ENCODE measurements at places on chromosomes 7 and 10. TPM values are rescaled to one million over a fixed set of nuclear protein-coding genes. Genes with fewer than 3 reads are reported as not detected.

The LIPF gene
- total RNA-seq, result not detected

GRCh38 chr10:29646238-29646902, 11.6 kb upstream of the SVIL start:
- no peak for DNase-seq

The PAPOLB gene
- not detected for total RNA-seq

The PGAM1 gene
- total RNA-seq, result 298 TPM

The IFRD1 gene
- 38.7 TPM for total RNA-seq

- DNase-seq, result no peak
Measured at GRCh38 chr10:110803239-110803749, 68.4 kb upstream of the PDCD4 start.

GRCh38 chr7:26951407-26951950, 87.1 kb upstream of the SKAP2 start:
- no peak for DNase-seq

DNA sequence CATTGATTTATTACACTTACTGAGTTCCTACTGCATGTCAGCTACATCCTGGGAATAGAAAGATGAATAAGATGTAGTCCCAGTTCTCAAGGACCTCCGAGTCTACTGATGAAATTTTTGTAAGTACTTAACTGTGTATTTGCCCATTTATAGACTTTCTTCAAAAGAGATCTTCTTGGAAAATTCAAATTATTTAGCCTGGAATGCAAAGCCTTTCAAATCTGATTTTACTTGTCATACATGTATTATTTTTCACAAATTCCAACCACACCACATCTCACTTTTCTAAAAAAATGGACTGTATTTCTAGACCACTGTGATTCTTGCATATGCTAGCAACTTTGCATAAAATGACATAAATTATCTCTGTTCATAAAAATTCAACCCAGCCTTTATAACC, 581.3 kb downstream of the ATRNL1 start:
- DNase-seq, result no peak

GRCh38 chr10:129472696-129473555, 5.9 kb downstream of the MGMT start:
- no peak for DNase-seq

- DNase-seq, result peak; percentile 41
Measured at GRCh38 chr7:26101361-26102151, 50.4 kb upstream of the NFE2L3 start.

The SLC26A3 gene
- total RNA-seq, result not detected

GRCh38 chr10:78381107-78381506, 347.4 kb downstream of the RPS24 start:
- no peak for DNase-seq

- no peak for DNase-seq
Measured at GRCh38 chr10:47206449-47207280, 93.3 kb upstream of the GDF10 start.

DNA sequence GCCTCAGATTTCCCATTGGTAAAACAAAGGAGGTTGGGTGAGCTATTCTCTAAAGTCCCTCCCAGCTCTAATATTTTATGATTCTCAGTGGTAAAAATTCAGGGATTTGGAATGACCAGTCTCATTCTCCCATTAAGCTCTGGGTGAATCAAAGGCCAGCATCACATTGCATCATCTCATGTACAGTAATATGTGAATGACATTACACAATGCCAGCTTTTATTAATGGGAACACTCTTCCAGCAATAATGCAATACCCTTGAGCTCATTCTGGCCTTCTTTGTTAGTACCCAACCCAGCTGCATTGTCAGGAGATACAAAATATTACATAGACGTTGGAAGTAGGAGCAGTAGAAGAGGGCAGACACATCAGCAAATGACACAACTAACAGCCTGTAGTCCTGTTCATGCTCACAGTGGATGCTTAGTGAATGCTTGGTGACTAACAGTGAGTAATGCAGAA, 100.0 kb upstream of the EGR2 start:
- no peak for DNase-seq

GRCh38 chr7:137820156-137820555, 26.6 kb downstream of the DGKI start:
- DNase-seq, result no peak

DNA sequence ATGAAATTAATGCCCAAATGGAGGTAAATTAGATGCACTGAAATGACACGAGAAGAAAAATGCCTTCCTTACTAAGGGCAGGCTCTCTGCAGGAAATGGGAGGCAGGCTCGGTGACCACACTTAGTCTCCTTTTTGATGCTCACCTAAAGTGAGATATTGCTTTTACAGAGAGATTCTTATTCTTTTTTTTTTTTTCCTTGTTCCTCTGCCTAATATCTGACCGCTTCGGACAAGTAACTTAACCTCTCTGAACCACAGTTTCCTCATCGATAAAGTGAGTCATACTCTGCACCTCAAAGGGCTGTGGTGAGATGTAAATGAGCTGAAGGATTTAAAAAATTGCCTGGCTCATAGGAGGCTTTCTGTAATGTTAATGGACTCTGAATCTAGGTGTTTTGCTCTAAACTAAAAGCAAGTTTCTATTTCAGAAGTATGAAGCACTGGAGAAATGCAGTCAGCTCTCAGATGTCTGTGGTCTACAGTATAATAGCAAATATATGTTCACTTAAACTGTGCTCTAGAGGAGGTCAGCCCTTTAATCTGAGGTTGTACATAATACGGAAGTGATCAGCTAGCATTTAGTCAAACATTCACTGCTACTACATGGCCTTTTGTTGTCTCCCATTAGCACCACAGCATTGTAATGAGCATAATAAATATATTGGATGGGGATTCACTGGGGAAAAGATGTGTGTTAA, 23.2 kb downstream of the NKX2-3 start:
- DNase-seq, result no peak

The EPO gene
- not detected for total RNA-seq

- no peak for DNase-seq
Measured at GRCh38 chr7:153530441-153530840, 521.8 kb upstream of the DPP6 start.

DNA sequence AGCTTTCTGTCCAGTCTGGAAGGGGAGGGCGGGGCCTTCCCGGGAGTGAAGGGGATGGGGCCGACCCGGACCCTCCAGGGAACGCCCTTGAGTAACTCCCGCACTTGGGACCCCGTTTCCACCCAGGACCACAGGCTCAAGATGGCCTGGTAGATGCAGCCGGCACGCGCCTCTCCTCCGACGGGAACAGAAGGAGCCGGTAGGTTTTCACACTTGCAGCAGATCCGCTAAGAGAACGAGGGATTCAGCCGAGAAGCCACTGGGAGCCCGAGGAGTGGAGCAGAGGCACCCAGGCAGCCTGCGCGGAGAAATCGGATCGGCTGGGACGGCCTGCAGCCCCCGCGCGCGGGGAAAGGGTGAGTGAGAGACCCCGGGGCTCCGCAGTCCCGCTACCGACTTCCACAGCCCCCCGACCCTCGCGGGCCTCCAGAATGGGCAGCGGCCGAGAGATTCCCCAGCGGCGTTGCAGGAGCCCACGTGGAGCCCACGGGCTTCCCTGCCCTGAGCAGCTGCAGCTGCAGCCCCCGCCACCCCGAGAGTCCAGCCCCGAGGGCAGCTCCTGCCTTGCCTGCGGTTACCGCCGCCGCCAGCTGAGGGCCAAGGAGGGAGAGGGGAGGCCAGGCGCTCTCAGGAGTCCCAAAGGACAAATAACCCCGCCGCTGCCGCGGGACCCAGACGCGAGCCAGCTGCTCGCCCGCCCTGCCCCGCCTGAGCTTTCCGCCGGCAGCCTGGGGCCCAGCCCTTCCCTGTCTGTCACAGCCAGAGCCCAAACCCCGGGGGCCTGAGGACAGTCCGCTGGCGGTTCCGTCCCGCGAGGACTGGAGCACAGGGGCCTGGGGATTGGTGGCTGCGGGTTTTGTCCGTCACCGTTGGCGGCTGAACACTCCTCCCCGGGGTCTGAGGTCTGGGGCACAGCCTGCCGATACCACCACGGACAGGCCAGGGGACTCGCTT, 21.8 kb downstream of the IFT22 start:
- no peak for DNase-seq

GRCh38 chr10:15209827-15210509, 41.5 kb upstream of the NMT2 start:
- peak; percentile 71 for DNase-seq

GRCh38 chr7:73577627-73578341, 595 bp downstream of the TBL2 start:
- no peak for DNase-seq

- no peak for DNase-seq
Measured at GRCh38 chr7:22856416-22856815, 33.8 kb upstream of the TOMM7 start.

The ENKUR gene
- not detected for total RNA-seq

The INSYN2A gene
- not detected for total RNA-seq

DNA sequence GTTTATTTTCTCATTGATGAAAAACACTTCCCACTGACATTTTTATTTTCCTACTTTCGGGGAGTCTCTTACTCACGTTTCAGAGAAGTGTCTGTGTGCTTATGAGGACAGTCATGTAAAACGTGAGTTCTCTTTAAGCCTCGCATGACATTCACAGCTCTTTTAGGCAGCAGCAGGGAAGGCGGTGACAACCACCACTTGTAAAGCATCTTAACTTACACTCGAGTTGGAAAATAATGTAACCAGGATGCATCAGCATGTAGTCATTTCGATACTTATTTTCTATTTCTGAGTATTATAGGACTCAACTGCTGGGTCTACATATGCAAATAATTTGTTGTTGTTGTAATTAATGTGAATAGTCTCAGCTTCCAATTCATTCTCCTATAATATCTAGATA, 153.6 kb downstream of the SEMA3D start:
- DNase-seq, result no peak

GRCh38 chr7:39606352-39606751, 17.0 kb upstream of the RALA start:
- no peak for DNase-seq

The ADIRF gene
- not detected for total RNA-seq

The CCDC172 gene
- total RNA-seq, result not detected

- no peak for DNase-seq
Measured at GRCh38 chr7:29851487-29851886, 45.2 kb downstream of the WIPF3 start.

GRCh38 chr7:42953994-42954393, 21.8 kb downstream of the MRPL32 start:
- no peak for DNase-seq

DNA sequence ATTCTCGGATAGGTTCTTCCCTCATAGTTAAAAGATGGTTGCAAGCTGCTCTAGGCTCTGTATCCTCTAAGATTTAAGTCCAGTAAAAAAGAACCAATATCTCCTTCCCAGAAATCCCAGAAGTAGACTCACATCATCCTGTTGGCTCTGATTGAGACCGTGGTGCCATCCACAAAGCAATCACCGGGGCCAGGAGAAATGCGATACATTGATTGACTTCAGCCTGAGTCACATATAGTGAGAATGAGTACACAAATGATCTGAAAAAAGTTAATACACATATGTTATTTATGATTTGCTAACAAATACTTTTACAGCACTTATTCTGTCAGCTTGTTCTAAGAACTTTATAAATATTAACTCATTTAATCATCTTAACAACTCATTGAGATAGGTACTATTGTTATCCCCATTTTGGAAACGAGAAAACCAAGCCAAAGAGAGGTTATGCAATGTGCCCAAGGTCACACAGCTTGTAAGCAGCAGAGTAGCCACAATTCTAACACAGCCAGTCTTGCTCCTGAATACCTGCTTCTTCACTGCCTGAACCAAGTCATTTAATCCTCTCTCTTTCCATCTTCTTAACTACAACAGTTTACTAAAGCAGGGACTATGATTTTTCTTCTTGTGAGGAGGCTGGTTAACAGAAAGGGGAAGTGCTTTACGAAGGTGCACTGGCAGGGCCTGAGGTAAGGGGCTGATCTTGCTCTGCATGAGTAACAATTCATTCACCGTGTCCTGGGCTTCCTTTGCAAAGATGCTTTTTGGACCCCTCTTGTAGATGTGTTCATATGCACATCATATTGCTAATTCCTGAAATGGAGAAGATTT, 177.0 kb downstream of the REEP3 start:
- DNase-seq, result no peak

DNA sequence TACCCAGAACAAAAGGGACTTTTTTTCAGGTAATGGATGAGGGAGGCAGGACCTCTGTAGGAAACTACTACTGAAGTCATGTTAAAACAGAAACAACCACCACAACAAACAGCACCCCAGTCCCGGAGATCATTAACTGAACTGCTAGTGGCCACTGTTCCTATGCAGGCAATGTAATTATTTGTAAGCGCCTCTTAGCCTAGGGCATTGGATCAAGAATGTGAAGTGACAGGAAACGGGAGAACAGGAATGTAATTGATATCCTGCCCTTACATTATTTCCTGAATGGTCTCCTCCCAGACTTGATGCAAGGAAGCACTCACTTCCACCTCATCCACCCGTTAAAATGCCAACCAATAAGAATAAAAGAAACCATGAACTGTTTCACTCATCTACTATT, 16.7 kb upstream of the GAD2 start:
- DNase-seq, result no peak

GRCh38 chr7:156100086-156100485, 287.8 kb upstream of the SHH start:
- DNase-seq, result no peak

The ZCCHC24 gene
- 2.4 TPM for total RNA-seq

The AZGP1 gene
- not detected for total RNA-seq

All from activated naive CD8-positive, alpha-beta T cell treated with anti-CD3 and anti-CD28 coated beads, Interleukin-2, amount 10 ng/mL, durations not matched to agents 7 days and 5 days (primary cell).